Stimulated activated CD4-positive, alpha-beta T cell treated with anti-CD3 and anti-CD28 coated beads, Interleukin-12 subunit alpha, Interleukin-12 subunit beta, amount 100 ng/mL, for 24 hours (primary cell): ENCODE measurements at places on chromosomes 16 and 17.

DNA sequence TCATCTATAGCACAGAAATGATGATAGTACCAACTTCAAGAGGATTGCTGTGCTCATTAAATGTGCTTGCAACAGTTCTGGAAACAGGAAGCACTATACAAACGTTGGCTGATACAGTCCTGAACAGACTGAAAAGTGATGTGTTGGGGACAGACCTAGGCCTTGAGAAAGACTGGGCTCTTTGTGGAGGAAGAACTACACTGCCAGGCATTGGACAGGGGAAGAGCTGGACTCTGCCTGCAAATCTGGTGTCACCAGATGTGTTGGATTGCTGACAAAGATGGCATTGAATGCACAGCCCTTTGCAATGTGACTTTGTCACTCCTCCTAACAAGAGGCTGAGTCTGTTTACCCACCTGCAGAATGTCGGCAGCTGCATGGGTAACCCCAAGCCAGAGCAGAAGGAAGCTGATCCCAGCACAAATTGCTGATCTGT lies 12.4 kb upstream of the ST6GALNAC2 start:
- DNase-seq = no peak

- DNase-seq = no peak
These were observed 8.0 kb upstream of the IL32 start for GRCh38 chr16:3057181-3058138.

DNA sequence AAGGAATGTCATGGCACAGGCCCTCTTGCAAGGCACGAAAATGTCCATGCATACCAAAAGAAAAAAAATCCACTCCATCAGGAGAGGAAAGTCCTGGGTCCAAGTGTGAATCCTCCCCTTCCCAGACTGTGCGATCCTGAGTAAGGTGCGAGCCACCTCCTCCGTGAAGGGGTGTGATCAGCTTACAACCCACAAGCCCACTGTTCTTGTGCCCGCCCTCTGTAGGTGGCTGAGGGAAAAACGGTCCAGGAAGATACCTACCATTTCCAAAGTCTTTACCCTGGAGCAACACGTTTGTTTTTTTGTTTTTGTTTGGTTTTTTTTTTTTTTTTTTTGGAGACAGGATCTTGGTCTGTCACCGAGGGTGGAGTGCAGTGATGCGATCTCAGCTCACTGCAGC lies 116.5 kb downstream of the ZNF423 start:
- no peak for DNase-seq

GRCh38 chr16:67423611-67424260 lies 7.2 kb upstream of the HSD11B2 start:
- DNase-seq = no peak

GRCh38 chr17:520447-521182 lies 168.0 kb upstream of the RPH3AL start:
- no peak for DNase-seq

DNA sequence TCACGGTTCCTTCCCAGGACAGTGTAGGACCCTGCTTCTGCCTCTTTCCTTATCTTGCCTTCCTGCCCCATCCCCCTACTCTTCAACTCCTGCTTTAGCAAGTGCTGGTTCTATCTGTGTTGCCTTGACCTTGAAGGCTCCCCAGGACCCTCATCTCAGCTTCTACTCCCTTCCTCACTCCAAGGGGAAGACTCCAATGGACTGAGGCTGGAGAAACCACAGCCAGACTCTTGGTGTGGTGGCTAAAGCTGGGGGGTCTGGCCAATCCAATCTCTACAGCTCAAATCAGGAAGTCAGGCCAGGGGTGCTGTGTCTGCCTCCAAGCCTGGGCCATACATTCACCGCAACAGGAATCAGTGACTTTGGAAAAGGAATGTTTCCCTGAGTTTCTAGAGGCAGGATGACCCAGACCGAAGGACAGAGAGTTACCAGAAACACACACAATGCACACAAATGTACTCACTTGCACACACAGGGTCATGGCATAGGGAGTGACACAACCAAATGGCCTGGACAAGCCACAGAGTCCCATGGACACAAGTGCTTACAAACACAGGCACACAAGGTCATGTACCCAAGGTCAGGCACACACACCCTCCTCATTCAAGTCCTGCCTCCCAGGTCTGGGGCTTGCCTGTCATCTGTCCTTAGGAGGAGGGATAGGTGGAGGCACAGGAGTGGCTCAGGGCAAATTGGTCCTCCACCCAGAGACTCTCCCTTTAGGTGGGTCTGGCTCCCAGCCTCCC lies 1.7 kb upstream of the HSD11B2 start:
- no peak for DNase-seq

- DNase-seq = no peak
These were observed 461 bp downstream of the LRRC46 start for GRCh38 chr17:47831934-47832327.

DNA sequence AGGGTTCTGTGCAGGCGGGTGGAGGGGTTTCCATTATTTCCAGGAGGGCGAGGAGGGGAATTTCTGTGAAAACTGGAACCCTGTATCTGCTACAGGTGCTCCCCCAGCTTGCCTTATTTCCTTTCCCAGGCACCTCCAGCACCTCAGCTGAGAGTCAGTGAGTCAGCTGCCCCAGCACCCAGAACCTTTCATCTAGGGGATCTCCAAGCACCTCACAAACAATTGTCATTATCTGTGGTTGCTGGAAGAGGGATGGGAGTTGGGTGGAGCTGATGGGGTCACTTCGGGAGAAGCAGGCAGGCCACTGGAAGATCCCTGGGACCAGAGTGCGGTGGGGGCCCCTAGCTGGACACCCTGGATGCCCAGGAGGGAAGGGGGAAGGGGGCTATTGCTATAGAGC lies 10.0 kb upstream of the CLUH start:
- DNase-seq = no peak

DNA sequence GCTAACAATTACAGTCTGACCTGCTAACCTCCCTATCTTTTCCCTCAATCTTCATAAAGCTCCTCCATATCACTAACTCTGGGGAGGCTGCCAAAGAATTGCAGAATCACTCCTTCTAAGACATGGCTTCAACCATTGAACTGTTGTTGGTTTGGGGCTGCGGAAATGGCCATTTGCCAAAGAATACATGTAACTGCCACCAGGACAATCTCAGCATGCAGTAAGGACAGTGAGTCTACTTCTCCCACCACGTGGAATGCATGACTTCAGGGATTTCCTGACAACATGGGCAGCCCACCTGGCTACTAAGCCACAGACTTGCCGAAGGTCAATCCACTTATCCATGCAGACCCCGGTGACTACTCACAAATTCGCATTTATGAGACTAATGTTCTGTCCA lies 104.3 kb upstream of the NUDT7 start:
- no peak for DNase-seq

GRCh38 chr17:6994118-6994598 lies 1.7 kb upstream of the ALOX12 start:
- DNase-seq = no peak

DNA sequence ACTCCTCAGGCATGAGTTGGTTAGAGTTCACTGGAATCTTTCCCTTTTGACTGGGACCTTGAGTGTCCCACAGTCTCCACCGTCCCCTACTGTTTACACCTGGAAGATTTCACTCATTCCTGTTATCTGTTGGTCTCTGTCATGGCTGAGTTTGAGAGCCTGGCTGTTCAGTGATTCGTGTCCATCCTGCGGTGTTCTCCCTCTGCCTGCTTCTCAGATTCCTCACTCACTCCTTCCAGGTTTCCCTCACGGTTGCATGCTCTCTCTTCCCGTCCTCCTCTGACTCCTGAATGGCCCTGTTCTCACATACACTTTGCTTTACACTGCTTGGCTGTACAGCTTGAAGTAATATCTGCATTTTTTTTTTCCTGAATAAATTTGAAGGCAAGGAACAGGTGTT lies 24.5 kb downstream of the OR1D5 start:
- no peak for DNase-seq

DNA sequence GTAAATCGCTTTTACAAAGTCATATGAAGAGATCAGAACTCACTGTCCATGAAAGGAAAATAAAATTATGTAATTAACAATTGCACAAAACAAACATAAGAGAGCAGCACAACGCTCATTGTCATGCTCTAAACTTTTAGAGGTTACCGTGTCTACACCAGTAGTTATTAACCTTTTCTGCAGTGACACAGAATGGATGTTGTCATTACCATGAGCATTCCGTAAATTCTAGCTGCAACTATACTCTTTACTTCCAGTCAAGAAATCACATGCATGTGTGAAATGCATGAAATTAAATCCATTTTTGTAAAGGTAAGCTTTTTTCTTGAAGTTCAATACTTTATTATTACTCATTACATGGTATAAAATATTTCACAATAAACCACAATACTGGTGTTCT lies 38.2 kb downstream of the USP32 start:
- no peak for DNase-seq

DNA sequence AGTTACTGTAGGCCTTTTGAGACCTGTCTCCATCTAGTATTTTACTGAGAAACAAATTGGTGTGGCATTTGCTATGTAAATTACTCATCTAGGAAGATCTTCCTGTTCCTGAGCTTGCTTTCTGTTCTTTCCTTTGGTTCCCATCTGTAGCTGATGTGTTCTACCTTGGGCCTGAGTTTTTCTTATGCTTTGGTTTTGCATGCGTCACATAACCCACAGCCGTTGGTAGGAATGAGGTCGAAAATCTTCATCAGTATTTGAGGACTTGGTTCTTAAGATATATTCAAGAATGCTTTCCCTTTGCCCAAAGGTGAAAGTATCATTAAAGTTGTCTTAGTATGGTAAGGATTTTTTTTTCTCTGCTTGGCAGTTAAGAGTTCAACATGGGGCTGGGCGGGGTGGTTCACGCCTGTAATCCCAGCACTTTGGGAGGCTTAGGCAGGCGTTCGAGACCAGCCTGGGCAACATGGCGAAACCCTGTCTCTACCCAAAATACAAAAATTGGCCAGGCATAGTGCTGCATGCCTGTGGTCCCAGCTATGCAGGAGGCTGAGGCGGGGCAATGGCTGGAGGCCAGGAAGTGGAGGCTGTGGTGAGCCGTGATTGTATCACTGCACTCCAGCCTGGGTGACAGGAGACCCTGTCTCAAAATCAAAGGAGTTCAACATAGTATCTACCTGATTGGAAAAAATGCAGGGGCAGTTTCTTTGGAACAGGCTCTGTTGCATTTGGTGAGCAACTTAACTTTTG lies 28.8 kb downstream of the IST1 start:
- no peak for DNase-seq
